ENCODE measurements at places on chromosomes 4 and X. TPM values are rescaled to one million over a fixed set of nuclear protein-coding genes. Genes with fewer than 3 reads are reported as not detected.

DNA sequence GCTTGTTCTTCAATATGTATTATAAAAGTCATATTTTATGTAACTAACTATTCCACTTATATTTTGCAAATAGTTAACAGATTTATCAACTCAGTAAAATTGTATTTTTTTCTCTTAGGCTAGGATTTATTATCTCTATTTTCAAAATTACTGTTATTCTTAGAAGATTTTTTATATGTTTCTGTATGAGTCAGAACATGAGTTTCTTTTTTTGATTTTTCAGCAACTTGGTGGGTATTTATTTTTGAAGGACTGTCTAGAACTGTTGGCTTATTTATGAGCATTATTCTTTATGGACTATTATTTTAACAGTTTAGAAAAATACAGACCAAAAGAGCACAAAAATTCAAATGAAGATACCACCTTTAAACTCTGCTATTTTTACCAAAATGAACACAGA, 6.8 kb downstream of the AIMP1 start:
- no peak for ATAC-seq

DNA sequence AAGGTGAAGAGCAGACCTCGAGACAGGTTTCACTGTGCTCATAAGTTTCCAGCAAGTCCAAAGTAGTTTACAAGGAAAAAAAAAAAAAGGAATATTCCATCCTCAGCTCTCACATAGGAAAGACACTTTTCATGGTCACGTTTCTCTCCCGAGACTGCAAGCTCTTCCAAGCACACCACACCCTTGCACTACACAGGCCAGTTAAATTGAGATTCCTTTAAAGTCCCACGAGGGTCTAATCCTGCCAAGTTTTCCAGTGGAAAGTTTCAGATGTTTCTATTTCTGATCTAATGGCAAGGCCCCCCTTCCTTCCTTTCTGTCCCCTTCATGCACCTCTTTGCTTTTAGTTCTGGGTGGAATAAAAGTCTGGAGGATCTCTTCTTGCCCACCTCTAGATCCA, 67.9 kb upstream of the PCDH19 start:
- ATAC-seq = no peak

DNA sequence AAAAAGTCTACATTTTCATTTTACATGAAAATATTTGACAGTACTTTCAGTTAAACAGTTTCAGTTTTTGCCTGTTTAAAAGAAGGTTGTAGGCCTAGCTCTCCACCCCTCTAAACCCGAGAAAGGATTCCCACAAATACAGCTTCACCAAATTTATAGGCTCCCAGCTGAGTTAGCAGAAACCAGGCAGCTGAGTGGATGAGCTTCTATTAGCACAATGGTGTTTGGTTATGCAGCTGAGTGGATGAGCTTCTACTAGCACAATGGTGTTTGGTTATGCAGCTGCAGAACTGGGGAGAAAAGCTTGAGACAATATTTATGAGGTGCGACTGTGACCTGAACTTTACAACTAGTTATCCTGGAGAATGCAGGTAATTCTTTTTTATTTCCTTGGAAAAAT, 36.6 kb upstream of the PAQR3 start:
- no peak for ATAC-seq

DNA sequence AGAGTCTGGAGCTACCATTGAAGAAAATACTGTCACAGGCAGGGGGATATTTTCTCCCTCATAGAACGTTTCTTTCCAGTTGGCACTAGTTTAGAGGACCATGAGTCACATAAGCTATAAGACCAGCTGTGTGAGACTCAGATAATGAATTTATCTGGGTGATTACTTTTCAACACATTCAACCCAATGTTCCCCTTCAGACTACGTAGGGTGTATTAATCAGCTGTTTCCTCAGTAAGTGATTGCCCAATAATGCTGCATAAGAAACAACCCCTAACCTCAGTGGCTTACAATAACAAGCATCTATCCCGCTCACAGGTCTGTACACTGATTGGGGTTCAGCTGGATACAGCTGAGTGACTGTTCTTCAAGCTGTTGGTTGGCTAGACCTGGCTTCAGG, 38.1 kb downstream of the CBLL2 start:
- ATAC-seq = no peak

GRCh38 chr4:87005690-87006425, 71.0 kb downstream of the AFF1 start:
- ATAC-seq = peak; percentile 46

DNA sequence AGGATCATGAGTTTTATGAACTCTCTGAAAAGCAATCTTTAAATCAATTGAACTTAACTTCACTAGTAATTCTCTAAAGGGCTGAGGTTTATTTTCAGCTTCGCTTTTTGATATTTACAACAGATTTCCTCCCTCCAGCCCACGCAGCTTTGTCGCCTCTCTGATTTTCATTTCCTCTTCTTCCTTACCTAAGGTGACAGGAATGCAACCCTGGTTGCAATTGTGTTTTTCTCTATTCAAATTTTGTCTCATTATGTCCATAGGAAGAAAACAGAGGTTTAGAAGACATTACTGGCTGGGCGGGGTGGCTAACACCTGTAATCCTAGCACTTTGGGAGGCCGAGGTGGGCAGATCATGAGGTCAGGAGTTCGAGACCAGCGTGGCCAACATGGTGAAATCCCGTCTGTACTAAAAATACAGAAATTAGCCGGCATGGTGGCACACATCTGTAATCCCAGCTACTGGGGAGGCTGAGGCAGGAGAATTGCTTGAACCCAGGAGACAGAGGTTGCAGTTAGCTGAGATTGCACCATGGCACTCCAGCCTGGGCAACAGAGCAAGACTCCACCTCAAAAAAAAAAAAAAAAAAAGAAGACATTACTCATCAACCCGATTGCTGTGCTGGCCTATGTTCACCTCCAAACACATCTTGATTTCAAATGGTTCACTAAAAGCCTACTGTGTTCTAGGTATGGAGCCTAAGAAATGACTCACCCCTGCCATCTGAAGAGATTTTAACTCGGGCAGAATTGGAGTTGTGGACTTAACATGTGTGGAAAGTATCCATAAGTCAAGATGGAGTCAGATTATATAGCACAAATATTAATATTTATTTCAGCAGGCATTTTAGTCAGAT, 36.8 kb downstream of the VSIG4 start:
- peak; percentile 72 for ATAC-seq

GRCh38 chr4:176272799-176273198, 3.8 kb upstream of the ASB5 start:
- no peak for ATAC-seq

DNA sequence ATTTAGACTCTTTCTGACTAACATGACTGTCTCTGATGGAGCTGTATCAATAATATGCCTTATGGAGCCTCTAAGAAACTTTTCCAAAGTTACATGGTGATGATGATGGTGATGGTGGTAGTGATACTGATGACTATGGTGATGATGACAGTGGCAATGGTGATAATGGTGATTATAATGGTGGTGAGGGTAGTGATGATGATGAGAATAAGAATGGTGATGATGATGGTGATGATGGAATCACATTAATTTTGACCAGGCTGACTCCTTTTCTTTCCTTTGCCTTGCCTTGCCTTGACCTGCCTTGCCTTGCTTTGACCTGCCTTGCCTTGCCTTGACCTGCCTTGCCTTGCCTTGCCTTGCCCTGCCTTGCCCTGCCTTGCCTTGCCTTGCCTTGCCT, 31.7 kb upstream of the AREG start:
- no peak for ATAC-seq

- ATAC-seq = no peak
Measured at GRCh38 chrX:28311466-28311865, 275.8 kb upstream of the IL1RAPL1 start.

DNA sequence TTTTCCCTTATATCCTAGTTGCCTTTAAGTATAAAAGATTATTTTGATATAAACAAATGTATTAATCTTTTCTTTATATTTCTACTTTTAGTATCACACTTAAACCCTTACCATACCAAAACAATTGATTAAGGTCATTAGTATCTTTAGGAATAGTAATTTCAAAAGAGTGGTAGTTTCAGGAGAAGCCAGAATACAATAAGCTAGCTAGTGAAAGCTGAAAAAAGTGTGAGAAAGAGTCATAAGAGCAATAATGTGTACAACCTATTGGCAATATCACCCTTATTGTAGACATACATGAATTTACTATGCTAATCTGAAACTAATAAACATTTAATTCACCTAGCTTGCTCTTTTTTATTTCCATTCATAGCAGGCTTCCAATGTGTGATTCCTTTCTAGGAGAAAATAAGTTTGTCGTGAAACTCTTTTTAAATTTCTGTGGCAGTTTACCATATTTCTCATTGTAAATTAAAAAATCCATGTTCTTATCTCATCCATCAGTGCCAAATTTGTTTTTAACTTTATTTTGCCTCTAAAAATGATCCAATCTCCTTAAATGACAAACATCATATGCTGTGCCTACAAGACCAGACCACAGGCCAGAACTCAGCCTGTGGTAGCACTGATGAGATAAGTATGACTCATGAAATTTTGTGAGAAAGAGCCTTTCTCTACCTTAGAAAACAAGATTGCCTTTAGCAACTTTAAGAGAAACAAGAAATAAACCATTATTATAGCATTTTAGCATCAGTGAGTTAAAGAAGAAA, 8.1 kb downstream of the NEK1 start:
- ATAC-seq = peak; percentile 99

DNA sequence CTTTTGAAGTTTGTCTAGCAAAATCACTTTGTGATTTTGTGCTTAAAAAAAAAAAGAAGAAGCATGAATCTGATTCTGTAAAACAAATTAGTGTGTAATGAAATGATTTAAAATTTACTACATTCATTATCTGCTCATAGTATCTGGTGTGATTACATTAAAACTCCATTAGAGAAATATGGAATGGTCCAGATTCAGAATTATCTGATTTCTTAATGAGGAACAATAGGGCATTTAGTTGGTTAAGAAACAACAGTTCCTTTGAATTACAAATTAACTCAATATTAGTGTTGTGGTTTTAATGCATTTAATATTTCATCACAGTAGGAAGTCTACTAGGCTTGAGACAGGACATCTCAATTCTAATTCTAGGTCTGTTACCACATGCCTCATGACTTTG, 57.9 kb upstream of the PDHA1 start:
- ATAC-seq = no peak

DNA sequence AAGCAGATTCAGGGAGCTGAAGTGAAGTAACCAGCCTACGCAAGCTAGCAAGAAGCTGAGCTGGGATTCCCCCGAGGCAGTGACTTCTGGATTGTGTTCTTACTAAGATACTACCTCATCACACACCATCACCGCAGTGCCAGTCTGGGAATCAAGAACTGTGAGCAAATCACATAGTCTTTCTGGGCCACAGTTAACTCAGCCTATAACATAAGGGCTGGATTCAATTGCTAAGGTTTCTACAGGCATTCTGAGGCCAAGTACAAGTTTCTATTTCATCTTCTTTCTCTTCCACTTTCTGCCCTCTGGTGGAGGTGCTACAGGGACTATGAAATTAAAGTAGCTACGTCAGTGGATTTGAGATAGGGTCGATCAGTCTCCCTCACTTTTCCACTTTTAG, 1.4 kb upstream of the CORIN start:
- ATAC-seq = peak; percentile 97

GRCh38 chr4:26873391-26874026, 12.9 kb downstream of the STIM2 start:
- peak; percentile 89 for ATAC-seq

GRCh38 chr4:118810991-118811764, 24.7 kb downstream of the SEC24D start:
- no peak for ATAC-seq

DNA sequence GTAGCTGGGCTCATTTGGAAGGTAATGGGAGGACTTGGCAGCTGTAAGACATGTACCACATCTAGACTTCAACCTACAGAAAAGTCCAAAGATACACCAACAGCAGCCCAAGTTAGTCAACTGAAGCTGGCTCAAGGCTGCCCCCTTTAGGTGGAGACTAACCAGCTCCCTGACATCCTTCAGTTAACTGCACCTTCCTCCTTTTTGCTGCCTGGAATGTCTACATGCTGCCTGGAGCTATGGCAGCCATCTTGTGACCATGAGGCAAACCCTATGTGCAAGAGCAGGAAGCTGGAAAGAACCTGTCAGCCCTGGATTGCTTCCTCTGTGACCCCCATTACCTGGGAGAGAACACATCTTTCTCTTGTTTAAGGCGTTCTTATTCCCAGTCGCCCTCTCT, 25.8 kb downstream of the ARSD start:
- no peak for ATAC-seq

GRCh38 chr4:1516881-1517480, 110.7 kb upstream of the NKX1-1 start:
- ATAC-seq = no peak

DNA sequence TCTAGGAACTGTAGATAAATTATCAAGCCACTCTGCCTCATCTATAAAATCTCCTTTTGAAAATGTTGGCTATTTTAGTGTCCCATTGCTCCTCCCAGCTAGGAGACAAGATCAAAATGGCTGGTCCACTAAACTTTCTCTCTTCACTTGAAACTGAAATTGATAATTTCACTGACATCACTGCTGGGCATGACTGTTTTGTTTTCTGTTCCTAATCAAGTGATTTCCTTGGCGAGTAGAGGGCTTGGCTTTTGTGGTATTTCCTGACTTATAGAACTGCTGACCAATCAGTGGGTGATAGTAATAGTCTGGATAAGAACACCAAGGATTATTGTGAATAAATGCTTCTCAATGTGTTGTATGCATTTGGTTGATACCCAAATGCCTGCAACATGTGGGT, 2152.9 kb downstream of the ARAP2 start:
- no peak for ATAC-seq

DNA sequence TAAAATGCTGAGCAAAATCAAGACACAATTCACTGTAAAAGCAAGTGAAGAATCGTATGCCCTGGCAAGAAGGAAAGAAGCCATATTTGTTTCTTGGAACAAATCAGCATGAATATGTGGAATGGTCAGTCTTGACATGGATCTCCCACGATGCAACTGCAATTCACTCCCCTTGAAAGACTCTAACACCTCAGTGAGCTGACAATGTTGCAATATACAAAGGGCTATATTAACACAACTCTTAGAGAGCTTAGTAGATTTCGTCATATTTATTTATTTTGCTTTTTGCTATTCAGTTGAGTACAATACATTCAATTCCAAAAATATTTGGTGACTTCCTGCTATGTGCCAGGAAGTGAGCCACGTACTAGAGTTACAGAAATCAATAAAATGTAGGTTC, 14.7 kb downstream of the OR13H1 start:
- no peak for ATAC-seq

- no peak for ATAC-seq
Measured at GRCh38 chr4:5139141-5139540, 87.9 kb downstream of the STK32B start.

GRCh38 chrX:35829501-35829900, 31.4 kb downstream of the MAGEB16 start:
- ATAC-seq = no peak

The GALNTL6 gene
- not detected for total RNA-seq

The MAGEB2 gene
- not detected for total RNA-seq

The CCKAR gene
- not detected for total RNA-seq

The POLR2B gene
- 105 TPM for total RNA-seq

The FATE1 gene
- total RNA-seq = not detected

The ABCG2 gene
- 0.56 TPM for total RNA-seq

The TMEM31 gene
- not detected for total RNA-seq

The MSANTD1 gene
- 1.1 TPM for total RNA-seq

The HTATSF1 gene
- total RNA-seq = 39.7 TPM

The GYG2 gene
- not detected for total RNA-seq

The ZNF81 gene
- 7.8 TPM for total RNA-seq

The METAP1 gene
- 59.6 TPM for total RNA-seq

The NWD2 gene
- total RNA-seq = not detected

The FAM200B gene
- 10.3 TPM for total RNA-seq

The HSFX4 gene
- not detected for total RNA-seq

The ZAR1 gene
- not detected for total RNA-seq

The DCAF16 gene
- total RNA-seq = 37.2 TPM
